ENCODE measurements at places on chromosomes 2 and 18. TPM values are rescaled to one million over a fixed set of nuclear protein-coding genes. Genes with fewer than 3 reads are reported as not detected.

The EML6 gene
- total RNA-seq, result 7.3 TPM

The EVX2 gene
- 0.12 TPM for total RNA-seq

The DTNA gene
- total RNA-seq, result 7.4 TPM

The ERFE gene
- total RNA-seq, result 0.58 TPM

DNA sequence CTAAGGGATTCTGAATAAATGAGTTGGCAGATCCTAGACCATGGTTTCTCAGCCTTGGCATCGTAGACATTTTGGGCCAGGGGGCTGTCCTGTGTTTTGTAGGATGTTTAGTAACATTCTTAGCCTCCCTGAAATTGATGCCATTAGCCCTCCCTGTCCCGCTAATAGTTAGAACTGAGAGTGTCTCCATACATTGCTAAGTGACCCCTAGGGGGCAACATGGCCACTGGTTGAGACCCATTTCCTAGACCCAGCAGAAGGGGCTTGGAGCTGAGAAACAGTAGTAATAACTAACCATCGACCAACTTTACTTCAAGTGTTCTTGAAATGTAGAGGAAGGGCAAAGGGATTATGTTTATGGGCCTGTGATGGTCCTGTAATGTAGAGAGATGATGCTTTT, 40.8 kb downstream of the KCMF1 start:
- DNase-seq, result no peak
